ENCODE measurements at places on chromosomes 1 and 21.
A peak's percentile ranks its signal among the peaks of the same experiment; 100 is the strongest.

- no peak for DNase-seq
Observed at GRCh38 chr1:210597555-210598134, 268.9 kb downstream of the HHAT start.

GRCh38 chr1:205261946-205262691, 34.4 kb downstream of the TMCC2 start:
- DNase-seq, result no peak

GRCh38 chr1:32715901-32716311, 13.3 kb upstream of the SYNC start:
- DNase-seq, result no peak

DNA sequence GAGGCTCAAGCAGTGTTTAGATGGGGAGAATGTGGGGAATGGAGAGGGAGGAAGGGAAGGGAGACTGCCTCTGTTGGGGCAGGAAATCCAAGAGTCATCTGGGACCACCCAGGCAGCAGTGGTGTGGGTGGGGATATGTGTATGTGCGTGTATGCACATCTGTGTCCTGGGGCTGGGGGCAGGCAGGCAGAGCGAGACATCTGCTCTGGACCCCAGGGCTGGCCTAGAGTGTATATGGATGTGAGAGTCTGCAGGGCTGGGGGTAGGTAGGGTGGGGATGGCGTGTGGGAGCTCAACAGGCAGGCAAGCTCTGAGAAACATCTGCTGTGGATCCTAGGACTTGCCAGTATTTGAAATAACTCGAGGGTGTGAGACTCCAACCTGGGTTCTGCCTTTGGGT, 3.5 kb downstream of the PTCH2 start:
- no peak for DNase-seq

DNA sequence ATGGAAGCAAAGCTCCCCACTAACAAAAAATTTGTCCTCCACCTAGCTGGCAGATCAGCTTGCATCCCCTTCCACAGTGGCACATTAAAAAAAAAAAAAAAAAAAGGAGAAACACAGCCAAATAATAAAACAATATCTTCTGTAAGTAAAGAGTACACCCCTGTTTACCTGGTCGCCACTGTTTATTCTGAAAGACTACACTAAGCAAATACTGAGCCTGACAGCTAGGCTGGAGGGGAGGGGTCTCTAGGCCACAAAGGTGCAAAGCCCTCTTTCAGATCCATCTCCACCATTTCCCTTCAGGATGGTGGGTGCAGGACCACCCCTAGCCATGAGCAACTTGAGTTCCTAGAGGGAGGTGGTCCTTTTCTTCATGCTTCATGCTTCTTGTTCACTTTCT, 22.8 kb upstream of the SLC45A3 start:
- no peak for DNase-seq

- DNase-seq, result no peak
Observed at GRCh38 chr1:34619256-34619655, 135.6 kb upstream of the GJB5 start.

DNA sequence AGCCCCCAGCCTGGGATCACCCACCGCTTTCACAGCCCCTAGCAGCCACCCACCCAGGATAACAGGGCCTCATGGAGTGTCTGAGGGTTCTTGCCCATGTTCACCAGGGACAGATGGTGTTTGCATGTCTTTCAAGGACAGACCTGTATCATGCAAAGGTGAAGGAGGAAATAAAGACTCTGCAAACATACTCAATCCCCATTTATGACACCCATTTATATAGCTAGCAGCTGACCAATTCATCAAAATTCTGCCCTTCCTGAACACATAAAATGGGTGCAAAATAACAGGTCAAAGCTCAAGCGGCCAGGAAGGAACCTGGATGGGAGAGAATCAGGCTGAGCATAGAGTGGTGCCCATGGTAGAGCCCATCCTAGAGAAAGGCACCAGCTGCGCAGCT, 32.8 kb upstream of the LYPD8 start:
- no peak for DNase-seq

- DNase-seq, result no peak
Observed at GRCh38 chr1:8604041-8604945, 213.1 kb downstream of the RERE start.

DNA sequence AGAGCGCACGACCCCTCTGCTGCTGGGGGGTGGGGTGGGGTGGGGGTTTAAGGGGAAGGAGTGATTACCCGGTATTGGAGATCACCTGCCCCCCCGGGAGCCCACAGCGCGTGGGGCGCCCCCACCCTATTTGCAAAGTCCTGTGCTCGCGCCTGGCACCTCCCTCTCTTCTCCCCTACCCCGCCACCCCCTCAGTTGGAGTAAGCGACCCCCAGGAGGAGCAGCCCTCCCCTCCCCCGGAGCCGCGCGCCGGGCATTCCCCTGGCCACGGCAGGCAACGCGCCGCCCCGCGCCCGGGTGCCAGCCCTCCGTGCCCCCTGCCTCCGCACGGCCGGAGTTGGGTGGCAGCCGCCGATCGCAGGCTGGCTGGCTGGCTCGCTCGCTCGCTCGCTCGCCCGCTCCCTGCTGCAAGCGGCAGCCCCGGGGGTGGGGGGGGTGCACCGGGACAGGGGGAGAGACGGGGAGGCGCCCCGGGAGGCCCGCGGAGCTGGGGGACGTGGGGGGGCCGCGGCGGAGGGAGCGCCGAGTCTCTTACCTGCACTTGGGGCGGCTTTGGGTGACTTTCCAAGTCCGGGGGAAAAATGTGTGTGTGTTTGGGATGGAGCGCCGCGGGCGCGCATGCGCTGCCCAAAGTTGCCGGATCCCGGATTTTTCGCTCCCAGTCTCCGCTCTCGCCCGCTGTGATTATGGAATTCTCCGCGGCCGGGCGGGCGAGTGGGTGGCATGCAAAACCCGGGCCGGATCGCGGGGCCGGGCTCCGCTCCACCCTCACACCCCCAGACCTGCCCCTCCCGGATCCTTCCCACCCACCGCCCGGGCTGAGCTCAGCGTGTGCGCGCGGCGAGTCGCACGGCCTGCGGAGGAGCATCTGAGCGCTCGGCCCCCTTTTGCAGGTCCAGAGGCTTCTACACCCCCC, at the start of gene CASZ1:
Gene CASZ1, minus strand, starts transcription at position 618 of the 916 bp plus-strand sequence. CDS start 102,757 bp downstream, outside the sequence.
- DNase-seq, result no peak

DNA sequence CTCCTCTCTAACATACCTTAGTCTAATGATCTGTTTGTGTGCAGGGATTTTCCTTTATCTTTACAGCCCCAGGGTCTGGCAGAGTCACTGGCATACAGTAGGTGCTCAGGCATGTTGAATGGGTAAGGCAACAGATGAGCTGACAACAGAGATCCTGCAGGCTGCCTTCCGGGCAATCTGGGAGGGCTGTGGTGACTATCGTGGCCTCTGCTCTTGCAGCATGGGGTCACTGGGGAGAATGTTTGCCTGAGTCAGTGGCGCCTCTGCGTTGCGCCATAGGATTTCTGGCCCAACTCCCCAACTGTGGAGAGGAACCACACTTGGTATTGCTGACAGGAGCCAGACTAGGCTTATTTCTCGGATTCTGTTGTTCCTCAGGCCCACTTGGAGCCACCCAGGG, 93.8 kb downstream of the LAMC2 start:
- DNase-seq, result no peak

DNA sequence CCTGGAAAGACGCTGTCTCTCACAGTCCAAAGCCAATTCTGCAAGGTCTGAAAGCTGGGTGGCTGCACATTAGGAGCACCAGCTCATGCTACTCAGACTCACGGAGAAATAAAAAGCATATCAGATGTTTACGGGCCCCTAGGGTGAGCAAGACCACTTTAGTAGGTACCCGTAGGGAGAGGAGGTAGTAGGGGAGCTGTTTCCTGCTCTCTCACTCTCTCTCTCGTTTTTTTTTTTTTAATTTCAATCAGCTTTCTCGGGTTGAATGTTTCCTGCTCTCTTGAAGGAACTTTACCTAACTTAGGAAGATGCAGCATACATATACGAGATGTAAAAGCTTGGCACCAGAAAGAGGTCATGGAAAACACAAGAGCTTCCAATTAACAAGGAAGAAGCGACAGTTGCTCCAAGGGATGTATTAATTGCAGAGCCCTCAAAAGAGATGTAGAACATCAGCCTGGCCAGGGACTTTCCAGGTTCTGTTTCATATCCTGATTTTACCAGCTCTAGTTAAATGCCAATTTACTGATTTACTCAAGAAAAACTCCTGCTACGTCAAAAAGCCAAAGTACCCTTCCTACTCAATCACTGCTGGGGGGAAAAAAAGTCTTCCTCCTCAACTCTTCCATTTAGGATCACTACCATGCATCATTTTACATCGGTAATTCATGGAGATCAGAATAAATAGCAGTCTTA, 3.1 kb downstream of the LORICRIN start:
- no peak for DNase-seq

GRCh38 chr1:67577646-67578045, 107.4 kb upstream of the GADD45A start:
- DNase-seq, result no peak

DNA sequence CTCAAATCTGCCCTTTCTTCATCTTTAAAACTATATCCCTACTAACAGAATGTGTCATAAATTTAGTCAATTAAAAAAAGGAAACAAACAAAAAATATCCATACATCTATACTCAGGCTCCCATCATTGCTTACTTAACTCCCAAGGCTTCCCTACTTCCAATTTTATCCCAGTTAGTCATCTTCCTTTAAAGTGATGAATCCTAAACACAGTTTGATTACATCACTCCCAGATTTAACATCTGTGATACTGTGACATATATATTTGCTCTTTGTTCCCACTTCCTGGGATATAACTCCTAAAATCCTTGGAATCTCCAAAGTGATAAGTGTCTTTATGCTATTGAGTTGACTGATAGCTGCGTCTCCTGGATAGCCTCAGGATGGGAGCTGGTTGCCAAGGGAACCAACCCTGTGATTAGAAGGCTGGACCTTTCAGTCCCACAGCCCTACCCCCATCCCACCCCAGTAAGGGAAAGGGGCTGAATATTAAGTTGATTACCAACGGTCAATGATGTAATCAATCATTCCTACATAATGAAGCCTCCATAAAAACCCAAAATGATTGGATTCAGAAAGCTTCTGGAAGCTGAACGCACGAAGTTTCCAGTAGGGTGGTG, 21.6 kb downstream of the GLMN start:
- no peak for DNase-seq

GRCh38 chr1:32984455-32985171, 20.0 kb upstream of the RNF19B start:
- DNase-seq, result peak; percentile 53

DNA sequence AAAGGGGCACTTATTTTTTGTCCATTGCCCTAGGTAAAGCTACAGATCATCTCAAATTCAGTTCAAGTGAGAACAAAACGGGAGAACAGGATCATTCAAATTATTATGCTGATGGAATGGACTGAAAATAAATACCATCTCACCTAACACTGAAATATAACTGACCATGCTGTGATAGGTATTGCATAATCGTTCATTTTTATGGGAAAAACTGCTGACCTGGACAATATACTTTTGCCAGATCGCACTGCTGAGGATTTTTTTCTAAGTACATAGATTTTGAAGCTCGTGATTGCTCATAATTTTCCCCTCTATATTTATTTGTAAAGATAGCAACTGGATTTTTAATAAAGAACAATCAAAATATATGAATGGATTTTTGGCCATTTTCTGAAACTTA, 636.6 kb upstream of the NEGR1 start:
- no peak for DNase-seq

DNA sequence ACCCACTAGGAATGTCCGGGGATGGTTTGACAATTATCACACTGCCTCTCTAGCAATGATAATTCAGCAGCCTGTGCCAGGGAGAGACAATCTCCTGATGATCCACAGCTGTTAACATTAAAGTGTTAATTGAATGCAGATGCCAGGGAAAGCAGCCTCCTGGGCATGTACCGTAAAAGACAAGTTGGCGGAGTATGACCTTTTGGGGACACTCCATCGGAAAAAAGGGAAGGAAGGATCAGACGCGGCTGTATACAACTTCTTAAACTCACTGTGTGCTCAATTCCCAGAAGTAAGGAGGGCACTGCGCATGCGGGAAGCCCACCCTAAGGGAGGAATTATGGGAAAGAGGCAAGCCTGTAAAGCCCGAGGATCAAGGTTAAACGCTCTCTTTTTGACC, 62.6 kb downstream of the MAP3K7CL start:
- no peak for DNase-seq

DNA sequence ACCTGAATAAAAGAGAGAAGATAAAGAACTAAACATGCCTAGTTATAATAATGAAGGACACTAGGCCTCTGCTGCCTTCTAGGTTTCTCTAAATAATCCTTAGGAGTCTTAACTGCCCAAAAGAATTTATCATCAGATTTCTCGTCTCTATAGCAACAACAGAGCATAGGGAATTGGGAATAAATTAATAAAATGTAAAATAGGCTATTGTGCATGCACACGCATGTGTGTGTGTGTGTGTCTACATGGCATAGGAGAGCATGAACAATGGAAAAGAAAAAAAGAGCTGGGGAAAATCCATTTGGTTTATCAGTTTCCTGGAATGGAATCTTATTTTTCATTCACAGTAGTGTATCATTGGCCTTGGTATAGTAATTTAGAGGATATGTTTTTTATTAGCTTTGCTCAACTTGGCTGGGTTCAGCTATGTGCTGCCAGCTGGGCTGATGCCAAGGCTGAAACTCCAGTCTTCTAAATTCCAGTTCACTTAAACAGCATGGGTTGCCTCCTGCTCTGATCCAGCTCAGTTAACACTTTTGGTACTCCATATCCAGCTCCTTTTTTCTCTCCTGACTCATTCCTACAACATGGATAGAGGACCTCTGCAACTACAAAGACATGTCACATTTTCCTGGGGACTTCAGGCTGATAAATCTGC, 80.6 kb upstream of the SLFNL1 start:
- DNase-seq, result no peak

- no peak for DNase-seq
Observed at GRCh38 chr1:168086438-168086837, 50.3 kb downstream of the GPR161 start.

DNA sequence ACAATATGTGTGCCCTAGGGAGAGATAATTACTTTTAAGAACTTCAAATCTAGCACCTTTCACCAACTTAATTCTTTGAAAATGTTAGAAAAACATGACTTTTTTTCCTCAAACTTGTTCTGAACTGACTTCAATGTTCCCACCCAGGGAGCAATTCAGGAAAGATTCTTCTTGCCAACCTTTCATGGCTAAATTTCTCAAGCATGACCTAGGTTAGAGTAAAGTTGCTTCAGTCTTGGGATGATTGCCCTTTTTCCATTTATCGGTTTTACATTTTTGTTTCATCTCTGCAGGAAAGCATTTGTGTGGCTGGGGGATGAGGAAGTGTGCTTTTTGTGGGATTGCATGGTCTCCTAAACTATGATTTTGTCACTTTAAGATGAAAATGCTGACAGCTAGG, 647.7 kb downstream of the LTN1 start:
- DNase-seq, result no peak
